ENCODE measurements at places on chromosomes 3 and 15.

DNA sequence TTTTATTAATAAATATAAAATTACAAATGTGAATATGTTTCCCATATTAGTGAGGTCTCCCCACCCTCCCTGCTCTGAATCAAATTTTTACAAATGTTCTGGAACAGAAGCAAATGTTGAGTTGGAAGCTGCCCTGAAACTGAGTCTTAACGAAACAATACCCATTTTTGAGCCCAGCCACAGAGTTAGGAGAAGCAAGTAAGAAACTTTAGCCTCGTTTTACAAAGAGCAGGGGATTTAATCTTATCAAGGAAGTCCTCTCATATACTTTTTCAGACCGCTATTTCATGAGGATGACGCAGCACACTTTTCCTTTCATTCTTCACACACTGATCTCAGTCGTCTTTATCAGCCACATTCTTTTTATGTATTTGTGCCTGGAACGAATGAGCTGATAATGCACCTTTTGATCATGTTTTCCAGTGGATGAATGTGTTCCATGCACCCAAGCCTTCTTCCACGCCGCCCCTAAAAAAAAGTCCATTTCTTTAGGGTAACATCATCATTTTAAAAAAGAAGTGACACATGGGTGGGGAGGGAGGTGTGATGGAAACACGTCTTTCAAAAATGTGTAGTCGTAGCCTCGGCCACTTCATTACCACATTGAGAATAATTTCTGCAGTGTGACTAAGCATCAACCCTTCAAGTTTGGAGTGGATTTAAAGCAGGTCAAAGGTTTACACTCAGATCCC, 48.1 kb downstream of the SETMAR start:
- DNase-seq, result peak; percentile 21

GRCh38 chr15:66356077-66356358, 467 bp downstream of the TIPIN start:
- DNase-seq, result no peak

- DNase-seq, result no peak
Measured at GRCh38 chr3:62835554-62836236, 39.5 kb downstream of the CADPS start.

- no peak for DNase-seq
Measured at GRCh38 chr15:84937144-84937543, 44.5 kb upstream of the PDE8A start.

DNA sequence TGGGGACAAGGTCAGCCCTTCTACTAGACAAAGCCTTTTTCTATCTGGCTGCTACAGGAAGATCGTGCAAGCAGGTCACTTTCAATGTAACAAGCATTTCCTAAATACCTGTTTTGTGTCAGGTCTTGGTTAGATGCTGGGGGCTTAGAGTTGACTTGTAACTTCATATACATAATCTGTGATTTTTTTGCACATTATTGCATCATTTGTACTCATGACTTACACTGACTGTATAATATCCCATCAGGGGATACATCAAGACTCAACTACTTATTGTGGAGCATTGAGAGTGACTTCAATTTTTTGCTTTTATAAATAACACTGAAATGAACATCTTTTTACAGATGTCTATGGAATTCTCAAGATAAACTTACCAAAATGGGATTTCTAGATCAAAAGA, 68.9 kb downstream of the ABTB1 start:
- DNase-seq, result no peak

DNA sequence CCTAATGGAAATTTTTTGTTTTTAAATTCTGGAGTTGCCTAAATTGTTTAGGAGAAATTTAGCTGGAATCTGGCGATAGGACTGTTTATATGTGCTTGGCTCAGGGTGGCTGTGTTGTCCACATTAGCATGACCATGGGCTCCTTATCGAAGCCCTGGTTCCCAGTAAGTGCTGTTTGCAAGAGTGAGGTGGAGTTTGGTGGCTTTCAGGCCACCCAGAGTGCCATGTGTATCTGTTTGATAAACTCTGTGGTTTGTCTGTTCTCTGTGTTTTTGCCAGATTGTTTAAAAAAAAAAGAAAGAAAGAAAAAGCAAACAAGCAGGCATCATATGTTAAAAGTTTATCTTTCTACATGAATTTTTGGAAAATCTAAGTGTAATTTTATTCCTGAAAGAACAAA, 51.5 kb downstream of the PLCL2 start:
- DNase-seq, result no peak

DNA sequence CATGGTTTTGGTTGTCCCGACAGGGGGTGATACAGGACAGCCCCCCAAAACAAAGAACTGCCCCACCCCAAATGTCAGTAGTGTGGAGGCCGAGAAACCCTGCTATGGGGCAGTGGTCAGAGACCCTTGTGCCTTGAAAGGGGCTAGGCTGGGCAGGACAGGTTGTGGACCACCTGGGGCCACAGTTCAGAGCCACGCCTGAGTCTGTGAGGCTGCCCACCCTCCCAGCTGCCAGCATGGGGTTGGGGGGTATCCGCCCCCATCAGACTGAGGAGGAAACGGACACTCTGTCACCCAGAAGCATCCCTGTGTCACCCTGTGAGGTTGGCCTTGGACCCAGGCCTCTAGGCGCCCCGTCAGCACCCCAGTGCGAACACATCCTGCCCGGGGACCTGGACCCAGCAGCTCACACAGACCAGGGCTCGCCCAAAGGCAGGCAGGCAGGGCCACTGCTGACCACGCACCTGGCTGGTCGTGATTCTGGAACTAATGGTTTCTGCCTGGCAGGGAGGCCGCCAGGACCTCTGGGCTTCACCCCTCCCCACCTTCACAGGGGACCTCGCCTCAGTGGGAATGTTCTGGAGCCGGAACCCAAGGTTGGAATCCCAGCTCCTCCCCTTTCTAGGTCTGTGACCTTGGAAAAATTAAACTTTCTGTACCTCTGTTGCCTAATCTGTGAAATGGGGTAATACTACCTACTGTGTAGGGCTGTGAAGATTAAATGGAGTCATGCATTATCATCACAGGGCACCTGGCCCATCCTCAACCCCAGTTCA, 1.4 kb downstream of the SLC41A3 start:
- no peak for DNase-seq

GRCh38 chr3:187767266-187768012, 22.2 kb upstream of the BCL6 start:
- no peak for DNase-seq

GRCh38 chr3:20190991-20191390, 5.0 kb upstream of the SGO1 start:
- DNase-seq, result no peak

DNA sequence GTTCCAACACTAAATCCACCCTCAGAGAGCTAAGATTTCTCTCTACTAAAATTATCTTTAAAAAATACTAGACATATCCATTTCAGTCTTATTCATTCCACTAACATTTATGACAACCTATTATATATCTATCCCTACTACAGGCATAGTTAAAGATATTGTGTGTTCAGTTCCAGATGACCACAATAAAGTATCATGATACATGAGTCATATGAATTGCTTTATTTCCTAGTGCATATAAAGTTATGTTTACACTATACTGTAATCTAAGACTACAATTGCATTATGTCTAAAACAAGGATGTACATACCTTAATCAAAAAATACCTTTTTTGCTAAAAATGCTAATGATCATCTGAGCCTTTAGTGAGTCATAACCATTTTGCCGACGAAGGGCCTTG, 19.4 kb downstream of the SHOX2 start:
- no peak for DNase-seq

GRCh38 chr3:16075647-16076046, 98.8 kb upstream of the GALNT15 start:
- DNase-seq, result no peak

DNA sequence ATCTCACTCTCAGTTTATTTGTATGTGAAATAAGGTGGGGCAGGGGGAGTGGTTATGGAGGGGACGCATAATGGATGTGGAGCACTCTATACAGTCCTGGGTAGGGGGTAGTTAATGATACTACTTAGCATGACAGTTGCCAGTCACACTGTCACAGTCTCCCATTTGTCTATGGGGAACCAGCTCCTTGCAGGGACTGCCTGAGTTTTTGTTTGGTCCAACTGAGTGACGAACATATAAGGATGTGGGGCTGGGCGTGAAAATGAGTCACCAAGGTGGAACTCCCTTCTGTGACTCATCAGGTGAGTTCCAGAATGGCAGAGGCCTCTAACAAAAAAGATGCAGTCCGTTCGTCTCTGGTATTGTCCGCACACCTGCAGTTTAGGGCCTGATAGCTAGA, 235.3 kb upstream of the ST8SIA2 start:
- DNase-seq, result no peak

DNA sequence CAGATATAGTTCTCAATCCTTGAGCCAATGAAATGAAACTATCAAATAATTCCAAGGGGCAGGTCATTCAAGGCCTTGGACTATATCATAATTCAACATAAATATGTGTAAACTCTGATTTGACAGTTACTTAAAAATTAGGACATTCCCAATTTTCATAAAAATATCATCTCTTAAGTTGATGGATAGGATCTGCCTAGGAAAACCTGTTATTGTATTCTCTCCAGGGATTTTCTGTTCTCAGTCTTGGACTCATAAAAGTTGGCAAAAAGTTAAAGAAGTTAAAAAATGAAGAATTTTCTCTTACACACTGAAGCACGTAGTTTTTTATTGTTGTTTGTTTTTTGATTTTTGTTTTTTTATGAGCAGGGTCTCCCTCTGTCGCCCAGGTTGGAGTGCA, 109.0 kb downstream of the TP63 start:
- DNase-seq, result no peak

GRCh38 chr3:43709022-43709421, 18.3 kb downstream of the ABHD5 start:
- DNase-seq, result no peak

- DNase-seq, result no peak
Measured at GRCh38 chr3:23159929-23160328, 43.2 kb upstream of the UBE2E2 start.

GRCh38 chr3:66215106-66215505, 5.7 kb upstream of the SLC25A26 start:
- no peak for DNase-seq

GRCh38 chr3:53331871-53332270, 15.5 kb downstream of the DCP1A start:
- DNase-seq, result no peak

GRCh38 chr3:149466192-149466591, 8.3 kb upstream of the TM4SF4 start:
- DNase-seq, result no peak

GRCh38 chr3:117200962-117201361, 491.4 kb downstream of the TUSC7 start:
- no peak for DNase-seq

DNA sequence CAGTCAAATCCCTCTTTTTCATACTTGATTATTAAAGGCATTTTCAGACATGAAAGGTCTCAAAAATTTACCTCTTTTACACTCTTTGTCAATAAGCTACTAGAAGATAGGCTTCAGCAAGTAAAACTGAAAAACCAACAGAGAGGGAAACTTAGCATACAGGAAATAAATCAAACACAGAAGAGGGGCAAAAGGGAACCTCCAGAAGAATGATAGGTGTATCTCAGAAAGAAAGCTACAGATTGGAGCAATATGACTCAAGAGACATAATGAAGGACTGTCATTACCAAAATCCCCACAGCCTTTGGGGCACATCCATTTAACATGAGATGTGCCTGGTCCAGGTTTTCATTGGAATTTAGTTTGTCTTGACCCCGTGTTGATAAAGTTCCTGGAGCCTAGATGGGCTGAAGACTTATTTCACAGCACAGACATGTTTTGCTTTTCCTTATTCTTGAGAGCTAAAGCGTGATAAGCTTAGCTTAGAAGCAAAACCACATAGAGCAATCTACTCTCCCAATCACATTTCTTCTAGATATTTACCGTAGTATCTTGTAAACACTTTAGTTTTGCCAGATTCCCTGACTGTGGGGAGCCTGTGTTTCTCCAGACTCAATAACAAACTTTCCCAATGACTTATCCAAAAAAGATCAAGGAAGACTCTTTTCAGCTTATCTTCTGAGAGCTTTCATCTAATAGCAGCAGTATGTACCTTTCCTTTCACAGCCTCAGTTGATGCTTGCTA, 11.7 kb downstream of the LRRFIP2 start:
- no peak for DNase-seq

GRCh38 chr15:66706225-66706732, 4.2 kb downstream of the SMAD6 start:
- DNase-seq, result no peak

DNA sequence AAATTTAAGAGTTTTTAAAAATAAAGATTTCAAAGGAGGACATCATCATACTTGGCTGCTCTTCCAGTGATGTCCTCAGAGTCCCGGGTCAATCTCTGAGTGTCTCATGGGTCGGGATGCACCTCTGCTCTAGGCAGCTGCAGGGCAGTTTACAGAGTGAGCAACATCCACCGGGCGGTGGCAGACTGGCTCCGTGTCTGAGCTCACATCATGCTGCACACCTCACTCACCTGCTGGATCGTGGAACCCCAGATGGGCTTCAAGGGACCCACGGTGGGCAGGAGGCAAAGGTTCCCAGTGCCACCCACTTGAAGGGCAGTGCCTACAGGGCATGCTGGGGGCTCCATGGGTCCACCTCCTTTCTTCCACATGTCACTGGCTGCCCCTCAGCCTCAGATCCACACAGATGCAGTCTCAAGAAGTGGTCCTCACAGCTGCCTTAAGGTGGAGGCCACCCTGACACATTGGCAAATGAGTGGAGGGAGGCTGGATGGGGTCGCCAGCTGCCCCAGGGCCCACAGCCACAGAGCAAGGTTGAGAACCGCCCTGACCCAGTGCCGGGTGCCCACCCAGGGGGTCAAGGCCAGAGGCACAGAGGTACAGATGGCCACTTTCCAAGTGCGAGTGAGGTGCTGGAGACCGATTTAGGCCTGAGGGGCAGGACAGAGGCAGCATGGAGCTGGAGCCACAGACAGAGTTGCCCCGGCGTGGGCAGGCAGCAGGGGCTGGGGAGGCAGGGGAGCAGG, 25.2 kb downstream of the CYFIP1 start:
- no peak for DNase-seq

GRCh38 chr3:17065315-17065714, 180.6 kb downstream of the PLCL2 start:
- no peak for DNase-seq

- no peak for DNase-seq
Measured at GRCh38 chr3:138945709-138946662, 951 bp downstream of the FOXL2 start.

DNA sequence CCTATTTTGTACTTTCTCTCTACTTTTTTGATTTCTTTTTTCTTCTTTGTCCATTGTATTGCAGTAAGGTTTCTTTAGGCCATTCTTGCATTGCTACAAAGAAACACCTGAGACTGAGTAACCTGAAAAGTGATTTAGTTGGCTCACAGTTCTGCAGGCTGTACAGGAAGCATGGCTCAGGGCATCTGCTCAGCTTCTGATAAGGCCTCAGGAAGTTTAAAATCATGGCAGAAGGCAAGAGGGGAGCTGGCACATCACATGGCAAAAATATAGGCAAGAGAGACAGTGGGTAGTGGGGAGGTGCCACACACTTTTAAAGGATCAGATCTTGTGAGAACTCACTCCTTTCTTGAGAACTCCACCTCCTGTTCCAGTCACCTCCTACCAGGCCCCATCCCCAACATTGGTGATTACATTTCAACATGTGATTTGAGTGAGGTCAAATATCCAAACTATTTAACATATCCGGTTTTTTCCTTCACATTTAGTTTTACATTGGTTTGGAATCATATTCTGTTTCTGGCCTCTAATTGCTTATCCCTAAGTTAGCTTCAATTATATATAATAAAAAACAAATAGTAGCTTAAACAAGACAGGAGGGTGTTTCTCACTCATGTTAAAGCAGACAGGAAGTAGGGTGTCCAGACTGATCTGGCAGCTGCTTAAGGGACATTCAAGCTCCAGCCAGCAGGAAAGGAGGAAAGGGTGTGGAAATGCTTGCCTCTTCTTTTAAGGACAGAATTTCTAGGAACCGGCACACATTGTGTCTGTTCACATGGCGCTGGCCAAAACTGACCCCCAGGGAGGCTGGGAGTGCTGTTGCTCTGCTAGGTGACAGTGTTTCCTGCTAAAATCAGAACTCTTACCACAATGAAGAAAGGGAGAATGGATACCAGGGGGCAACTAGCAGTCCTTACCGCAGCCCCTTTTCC, 28.8 kb upstream of the SKOR1 start:
- DNase-seq, result no peak

Data from activated naive CD8-positive, alpha-beta T cell treated with anti-CD3 and anti-CD28 coated beads, Interleukin-2, amount 50 U/mL, for 16 hours (primary cell).